ENCODE measurements at places on chromosomes 6 and 20.
A peak's percentile ranks its signal among the peaks of the same experiment; 100 is the strongest.

GRCh38 chr20:32807706-32808105 lies 12.0 kb upstream of the MAPRE1 start:
- no peak for ATAC-seq

DNA sequence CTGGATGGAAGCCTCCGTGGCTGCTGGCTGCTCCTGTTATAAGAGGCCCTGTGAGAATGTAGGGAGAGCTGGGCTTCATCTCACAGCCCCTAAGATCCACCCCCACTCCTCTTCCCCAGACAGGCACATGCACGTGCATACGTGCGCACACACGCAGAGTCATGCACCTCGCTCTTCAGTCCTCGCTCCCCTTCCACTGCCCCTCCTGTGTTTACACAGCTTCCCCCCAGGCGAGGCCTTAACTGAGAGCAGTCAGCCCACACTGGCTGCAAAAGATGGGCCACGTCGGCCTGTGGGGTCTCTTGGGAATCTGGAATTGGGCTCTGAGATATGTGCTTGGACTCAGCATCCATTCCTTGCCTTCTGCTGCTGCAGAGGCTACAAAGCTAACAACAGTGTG lies 35.2 kb upstream of the MLN start:
- no peak for ATAC-seq

- no peak for ATAC-seq
These were observed 30.5 kb downstream of the SAYSD1 start for GRCh38 chr6:39084506-39084905.

GRCh38 chr6:151176911-151177770 lies 62.6 kb upstream of the AKAP12 start:
- ATAC-seq = peak; percentile 20

Data from SK-N-SH treated with all-trans-retinoic acid at 6 μM for 48 hours (cell line).